ENCODE measurements at places on chromosomes 3 and 15.

DNA sequence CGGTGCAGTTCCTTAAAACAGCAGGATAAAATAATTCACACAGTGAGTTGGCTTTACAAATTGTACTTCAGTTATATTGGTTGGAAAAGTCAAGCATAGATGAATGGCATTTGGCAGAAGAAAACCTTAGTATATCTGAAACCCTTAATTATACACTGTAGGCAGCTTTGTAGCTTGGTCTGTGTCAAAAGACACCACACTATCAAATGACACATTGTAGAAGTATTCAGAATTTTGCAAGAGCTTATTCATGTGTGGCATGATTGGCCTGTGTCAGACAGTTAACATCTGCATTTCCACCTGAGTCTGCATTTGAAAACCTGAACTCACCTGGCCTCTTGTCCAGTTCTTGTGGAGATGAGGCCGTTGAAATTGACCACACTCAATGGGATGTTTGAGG, 13.8 kb downstream of the TMEM266 start:
- no peaks in the 10 kb centered on the region for H3K36me3 ChIP-seq
- H3K27me3 ChIP-seq, result no peaks in the 10 kb centered on the region
- H3K27ac ChIP-seq, result no peak overlapping the region
- no peak for ATAC-seq
- H3K4me3 ChIP-seq, result no peak overlapping the region
- H3K4me1 ChIP-seq, result no peaks in the 10 kb centered on the region

DNA sequence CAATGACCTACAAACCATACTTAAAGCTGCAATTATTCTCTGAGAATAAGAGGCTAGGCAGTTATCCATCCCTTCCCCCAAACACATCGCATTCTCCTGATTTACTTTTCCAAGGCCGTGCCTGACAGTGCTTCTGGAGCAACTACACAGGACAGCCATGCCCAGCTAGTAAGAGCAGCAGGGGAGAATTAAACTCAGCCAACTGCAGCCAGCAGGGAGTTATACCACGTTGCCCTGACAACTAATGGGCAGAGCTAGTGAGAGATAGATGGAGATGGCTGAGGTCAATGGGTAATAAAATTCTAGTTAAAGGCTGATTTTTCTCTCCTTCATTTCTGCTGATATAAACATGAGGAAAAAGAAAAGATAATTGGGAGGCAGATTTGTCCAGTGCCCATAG, 193.8 kb upstream of the PPP2R3A start:
- ATAC-seq, result no peak
- H3K27ac ChIP-seq, result no peak overlapping the region
- no peaks in the 10 kb centered on the region for H3K4me1 ChIP-seq
- no peaks in the 10 kb centered on the region for H3K36me3 ChIP-seq
- H3K27me3 ChIP-seq, result no peaks in the 10 kb centered on the region
- H3K4me3 ChIP-seq, result no peak overlapping the region

DNA sequence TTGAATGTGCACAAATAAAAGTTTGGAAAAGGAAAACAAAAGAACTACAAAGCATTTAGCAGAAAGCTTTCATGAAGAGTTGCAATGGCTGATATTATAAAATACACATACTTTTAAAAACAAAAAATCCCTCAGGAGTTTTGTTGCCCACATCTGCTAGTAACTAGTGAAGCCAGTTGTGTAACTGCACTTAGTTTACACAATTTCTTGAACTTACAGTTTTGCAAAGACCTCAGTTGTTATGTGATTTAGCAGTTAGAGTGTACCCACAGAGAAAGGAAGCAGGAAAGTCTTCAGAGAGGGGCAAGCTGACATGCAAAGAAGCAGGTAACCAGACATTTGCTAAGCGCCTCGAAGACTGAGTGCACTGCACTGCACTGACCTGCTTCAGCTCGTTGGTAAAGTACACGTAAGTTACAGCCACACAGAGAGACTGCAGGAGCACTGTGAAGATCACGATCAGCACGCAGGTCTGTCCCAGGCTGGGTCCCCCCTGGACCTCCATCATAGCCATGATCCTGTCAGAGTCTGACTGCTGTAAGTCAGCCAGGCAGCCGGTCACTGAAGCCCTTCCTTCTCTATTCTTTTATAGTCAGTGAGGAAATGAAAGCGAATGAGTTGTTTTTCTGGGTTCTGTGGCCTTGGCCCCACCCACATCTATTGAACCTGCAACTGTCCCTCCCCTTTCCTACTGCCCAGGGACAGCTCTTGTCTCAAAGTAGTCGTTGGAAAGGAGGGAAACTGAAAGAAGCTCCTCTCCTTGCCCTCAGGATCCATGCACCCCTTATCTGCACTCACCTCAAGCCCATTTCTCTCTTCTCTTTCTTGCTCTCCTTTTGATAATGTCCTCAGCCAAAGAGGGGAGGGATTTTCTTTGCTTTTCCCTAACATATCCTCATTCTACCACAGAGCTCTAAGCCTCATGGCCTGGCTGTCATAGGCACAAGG, at the start of gene TNFSF10:
Gene TNFSF10 (minus strand): TSS at position 560 of the 948 bp plus-strand sequence. CDS start 46 bp downstream, at position 514.
- peak within 1 kb of the TSS; percentile 78 for H3K27ac ChIP-seq
- H3K4me3 ChIP-seq, result peak within 1 kb of the TSS; percentile 54
- H3K27me3 ChIP-seq, result no peaks in the 10 kb centered on the region
- H3K36me3 ChIP-seq, result no peaks in the 10 kb centered on the region

- ATAC-seq, result no peak
- no peak overlapping the region for H3K27ac ChIP-seq
- H3K4me1 ChIP-seq, result no peaks in the 10 kb centered on the region
- H3K36me3 ChIP-seq, result no peaks in the 10 kb centered on the region
These were observed 129.9 kb upstream of the OSTN start for GRCh38 chr3:191068946-191069813.

DNA sequence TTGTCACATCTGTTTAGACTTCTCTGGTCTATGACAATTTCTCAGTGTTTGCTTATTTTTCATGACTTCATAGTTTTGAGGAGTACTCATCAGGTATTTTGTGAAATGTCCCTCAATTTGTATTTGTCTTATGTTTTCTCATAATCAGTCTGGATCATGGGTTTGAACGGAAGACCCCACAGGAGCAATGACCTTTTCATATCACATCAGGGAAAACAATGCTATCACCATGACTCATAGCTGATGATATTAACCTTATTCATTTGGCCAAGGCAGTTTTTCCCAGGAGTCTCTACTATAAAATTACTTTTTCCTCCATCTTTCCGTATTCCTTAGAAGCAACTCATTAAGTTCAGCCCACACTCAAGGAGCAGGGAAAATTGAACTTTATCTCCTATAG, 32.7 kb downstream of the AADACL2 start:
- peaks cover 21% of the 10 kb centered on the region for H3K4me1 ChIP-seq
- H3K36me3 ChIP-seq, result no peaks in the 10 kb centered on the region
- no peak overlapping the region for H3K27ac ChIP-seq
- H3K4me3 ChIP-seq, result no peak overlapping the region
- ATAC-seq, result no peak
- no peaks in the 10 kb centered on the region for H3K27me3 ChIP-seq

- ATAC-seq, result peak; percentile 61
- H3K4me3 ChIP-seq, result no peak overlapping the region
- H3K4me1 ChIP-seq, result peaks cover 11% of the 10 kb centered on the region
- H3K36me3 ChIP-seq, result no peaks in the 10 kb centered on the region
- H3K27me3 ChIP-seq, result no peaks in the 10 kb centered on the region
These were observed 894 bp upstream of the TM4SF4 start for GRCh38 chr3:149473357-149474249.

DNA sequence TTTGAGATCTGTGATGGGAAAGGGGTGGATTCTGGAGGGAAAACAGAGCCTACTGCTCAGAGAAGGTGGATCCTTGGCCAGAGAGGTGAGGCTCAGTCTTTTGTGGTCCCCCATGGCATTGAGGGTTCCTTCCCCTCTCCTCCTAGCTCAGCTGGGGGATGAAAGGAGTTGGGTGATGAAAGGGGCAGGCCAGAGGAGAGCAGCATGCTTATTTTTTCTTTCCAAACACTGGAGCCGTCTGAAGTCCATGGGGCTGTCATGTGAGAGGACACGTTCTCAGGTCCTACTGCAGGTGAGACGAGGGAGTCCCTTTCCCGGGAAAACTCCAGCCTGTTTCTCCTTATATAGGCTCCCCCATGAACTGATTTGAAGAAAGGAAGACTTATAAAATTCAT, 71.4 kb downstream of the SCN5A start:
- ATAC-seq, result no peak
- no peak overlapping the region for H3K27ac ChIP-seq
- peaks cover 3% of the 10 kb centered on the region for H3K27me3 ChIP-seq

GRCh38 chr3:134322286-134322685, 52.0 kb downstream of the AMOTL2 start:
- H3K4me1 ChIP-seq, result peaks cover 21% of the 10 kb centered on the region
- no peak overlapping the region for H3K27ac ChIP-seq
- no peak for ATAC-seq
- H3K4me3 ChIP-seq, result no peak overlapping the region
- no peaks in the 10 kb centered on the region for H3K36me3 ChIP-seq
- no peaks in the 10 kb centered on the region for H3K27me3 ChIP-seq

GRCh38 chr3:143100451-143100850, 19.1 kb upstream of the CHST2 start:
- H3K4me3 ChIP-seq, result no peak overlapping the region
- no peaks in the 10 kb centered on the region for H3K36me3 ChIP-seq
- ATAC-seq, result no peak

- no peaks in the 10 kb centered on the region for H3K27me3 ChIP-seq
- no peak overlapping the region for H3K4me3 ChIP-seq
- H3K4me1 ChIP-seq, result no peaks in the 10 kb centered on the region
- ATAC-seq, result no peak
These were observed 35.4 kb downstream of the MAPK6 start for GRCh38 chr15:52054381-52054780.

DNA sequence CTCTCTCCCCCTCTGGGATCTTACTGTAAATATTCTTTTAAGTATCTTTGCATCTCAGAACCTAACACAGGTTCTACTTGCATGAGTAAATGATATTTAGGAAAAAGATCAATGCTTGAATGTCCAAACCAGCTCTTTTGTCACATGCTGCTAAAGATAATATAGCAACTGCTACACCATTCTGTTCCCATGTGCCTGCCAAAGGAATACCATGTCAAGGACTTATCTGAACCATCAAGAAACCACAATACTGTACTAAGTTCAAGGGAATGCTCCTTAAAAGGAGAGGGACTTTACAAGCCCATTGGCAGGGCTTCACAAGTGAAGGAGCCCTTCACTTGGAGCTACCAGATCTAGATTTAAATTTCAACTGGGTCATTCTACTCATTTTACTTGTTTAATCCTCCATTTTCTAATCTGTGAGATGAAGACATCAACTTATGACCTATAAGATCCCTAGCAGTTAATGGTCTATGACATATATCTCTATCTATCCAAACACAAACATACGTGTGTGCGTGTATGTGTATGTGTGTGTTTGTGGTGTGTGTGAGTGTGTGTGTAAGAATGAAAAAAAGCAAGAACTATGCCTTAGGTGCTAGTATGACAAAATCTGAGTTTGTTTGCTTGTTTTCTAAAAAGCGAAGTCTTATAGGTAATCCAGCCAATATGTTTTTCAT, 13.0 kb upstream of the SEC62 start:
- no peak overlapping the region for H3K27ac ChIP-seq
- ATAC-seq, result no peak
- no peak overlapping the region for H3K4me3 ChIP-seq
- H3K4me1 ChIP-seq, result no peaks in the 10 kb centered on the region

GRCh38 chr15:80492874-80493273, 88.7 kb downstream of the ARNT2 start:
- ATAC-seq, result peak; percentile 61
- H3K36me3 ChIP-seq, result no peaks in the 10 kb centered on the region
- peaks cover 9% of the 10 kb centered on the region for H3K4me1 ChIP-seq
- no peak overlapping the region for H3K4me3 ChIP-seq
- no peaks in the 10 kb centered on the region for H3K27me3 ChIP-seq

- no peak for ATAC-seq
- no peaks in the 10 kb centered on the region for H3K27me3 ChIP-seq
- peaks cover 79% of the 10 kb centered on the region for H3K36me3 ChIP-seq
These were observed 68.0 kb upstream of the RPL35A start for GRCh38 chr3:197881970-197882338.

- H3K4me1 ChIP-seq, result no peaks in the 10 kb centered on the region
- H3K4me3 ChIP-seq, result peak overlapping the region; percentile 79
These were observed 665 bp downstream of the GATM start for GRCh38 chr15:45377609-45378148.

- H3K27ac ChIP-seq, result no peak within 1 kb of the TSS
- ATAC-seq, result no peak
- no peaks in the 10 kb centered on the region for H3K36me3 ChIP-seq
- H3K4me1 ChIP-seq, result no peaks in the 10 kb centered on the region
These were observed at the start of gene AADAC for GRCh38 chr3:151813799-151814198. AADAC (plus strand) TSS chr3:151814116; CDS start chr3:151814163, 47 bp downstream.

GRCh38 chr3:163838769-163839168, 1239.5 kb downstream of the SI start:
- no peak overlapping the region for H3K27ac ChIP-seq
- no peak overlapping the region for H3K4me3 ChIP-seq
- H3K36me3 ChIP-seq, result no peaks in the 10 kb centered on the region
- H3K4me1 ChIP-seq, result no peaks in the 10 kb centered on the region
- ATAC-seq, result no peak
- no peaks in the 10 kb centered on the region for H3K27me3 ChIP-seq

Measured in gastroesophageal sphincter (tissue), 4 donors.